ENCODE measurements at places on chromosomes 3 and 15.

DNA sequence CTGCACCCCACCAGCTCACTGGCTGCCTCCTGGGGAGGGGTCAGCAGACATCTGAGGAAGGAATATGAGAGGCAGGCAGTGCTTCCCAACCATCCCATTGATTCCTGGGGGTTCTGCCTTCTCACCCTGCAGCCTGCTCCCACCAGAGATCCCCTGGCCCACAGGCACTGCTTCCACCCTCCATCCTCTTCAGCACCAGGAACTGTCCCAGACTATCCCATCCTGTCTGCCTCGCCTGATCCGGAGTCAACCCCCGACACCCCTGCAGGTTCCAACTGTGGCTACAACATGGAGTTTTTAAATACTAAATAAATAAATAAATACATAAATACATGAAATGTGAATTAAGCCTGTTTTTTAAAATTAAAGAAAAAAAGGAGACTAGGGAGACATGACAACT, 43.6 kb downstream of the CACNA2D2 start:
- DNase-seq: no peak

GRCh38 chr3:45640091-45640507, 45.5 kb downstream of the LIMD1 start:
- no peak for DNase-seq

DNA sequence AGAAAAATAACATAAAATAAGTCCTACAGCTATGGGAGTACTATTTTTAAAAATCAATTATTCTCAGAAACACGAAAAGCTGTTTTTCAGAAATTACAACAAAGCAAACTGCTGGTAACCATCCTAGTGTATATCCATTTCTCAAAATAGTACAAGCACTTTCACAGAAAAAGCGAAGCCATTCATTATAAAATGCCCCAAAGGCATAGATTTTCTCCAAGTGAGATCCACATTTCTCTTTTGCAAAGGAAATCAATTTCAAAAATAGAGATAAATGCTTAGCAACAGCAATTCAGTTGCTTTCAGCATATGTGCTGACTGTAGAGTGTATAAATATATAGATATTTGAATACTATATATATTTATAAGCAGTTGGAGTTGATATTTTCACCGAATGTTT, 1266.3 kb downstream of the SI start:
- no peak for DNase-seq

GRCh38 chr15:66704019-66704802, 2.2 kb downstream of the SMAD6 start:
- no peak for DNase-seq

- no peak for DNase-seq
Measured at GRCh38 chr3:151838574-151839312, 24.8 kb downstream of the AADAC start.

DNA sequence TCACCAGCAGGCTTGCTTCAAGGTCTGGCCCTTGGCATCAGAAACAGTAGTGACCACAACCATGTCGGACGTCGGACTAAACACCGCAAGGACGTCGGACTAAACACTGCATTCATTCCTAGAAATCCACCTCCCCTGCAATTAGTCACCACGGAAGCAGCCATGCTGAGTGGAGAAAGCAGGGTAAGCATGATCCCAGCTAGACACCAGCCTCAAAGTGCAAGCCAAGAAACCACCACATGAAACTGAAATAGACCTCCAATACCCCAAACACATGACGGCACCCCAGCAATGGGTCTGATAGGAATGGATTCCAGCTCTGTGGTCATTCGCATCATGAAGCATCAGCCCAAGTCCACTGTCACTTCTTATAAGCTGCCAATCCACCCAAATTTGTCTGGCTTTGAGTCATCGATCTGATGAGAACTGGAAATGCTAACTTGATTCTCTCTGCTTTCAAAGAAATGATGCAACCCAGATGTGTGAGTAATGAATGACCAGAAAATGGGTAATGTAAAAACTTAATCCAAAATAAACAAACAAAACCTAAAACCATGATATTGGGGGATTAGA, 348.3 kb upstream of the TMCO5A start:
- DNase-seq: no peak

DNA sequence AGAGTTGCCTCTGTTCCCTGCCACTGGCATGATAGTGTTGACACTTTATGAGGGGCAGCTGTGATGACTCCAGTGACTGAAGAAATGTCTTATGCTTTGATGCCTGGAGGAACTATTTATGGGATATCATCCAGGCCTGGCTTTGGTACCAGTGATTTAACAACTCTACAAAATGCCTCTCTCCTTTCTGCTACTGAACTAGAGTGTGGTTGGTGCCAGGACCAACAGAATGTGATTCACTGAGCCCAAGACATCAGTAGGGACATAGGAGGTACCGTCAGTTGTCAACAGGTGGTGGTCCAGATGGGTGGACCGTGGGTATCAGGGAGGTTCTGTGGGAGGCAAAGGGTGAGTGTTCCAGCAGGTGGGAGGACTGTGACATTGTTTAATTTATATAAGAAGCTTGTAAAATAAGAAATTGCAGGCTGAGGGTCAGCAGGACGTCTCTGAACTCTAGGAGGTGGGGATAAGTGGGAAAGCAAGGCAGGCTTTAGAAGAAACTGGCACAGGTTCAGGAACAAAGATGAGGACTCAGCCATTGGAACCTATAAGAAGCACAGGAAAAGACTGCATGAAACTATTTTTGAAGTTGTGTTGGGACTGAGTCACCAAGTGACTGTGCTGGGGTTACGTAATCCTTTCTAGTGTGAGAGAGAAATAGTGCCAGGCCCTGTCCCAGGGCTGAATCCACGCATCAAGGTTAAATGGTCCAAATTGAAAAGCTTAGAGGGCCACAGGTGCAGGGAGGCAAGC, 28.5 kb upstream of the SLC7A14 start:
- no peak for DNase-seq

DNA sequence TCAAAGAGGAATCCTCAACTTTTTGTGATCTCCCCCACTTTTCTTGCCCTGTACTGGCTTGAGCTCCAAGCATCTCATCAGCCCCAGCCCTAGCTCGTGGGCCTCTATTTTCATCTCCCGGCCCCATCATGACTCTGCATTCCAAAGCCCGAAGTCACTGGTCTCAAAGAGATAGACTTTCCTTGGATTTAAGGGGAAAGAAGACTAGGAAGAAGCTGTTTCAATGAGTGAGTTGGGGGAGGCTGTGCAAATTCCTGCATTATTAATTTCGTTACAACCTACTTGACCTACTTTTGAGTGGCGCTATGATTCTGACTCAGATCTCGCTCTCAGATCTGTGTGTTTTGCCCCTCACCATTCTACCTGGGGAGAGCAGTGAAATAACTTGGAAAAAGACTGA, 266.6 kb upstream of the TBL1XR1 start:
- DNase-seq: no peak

DNA sequence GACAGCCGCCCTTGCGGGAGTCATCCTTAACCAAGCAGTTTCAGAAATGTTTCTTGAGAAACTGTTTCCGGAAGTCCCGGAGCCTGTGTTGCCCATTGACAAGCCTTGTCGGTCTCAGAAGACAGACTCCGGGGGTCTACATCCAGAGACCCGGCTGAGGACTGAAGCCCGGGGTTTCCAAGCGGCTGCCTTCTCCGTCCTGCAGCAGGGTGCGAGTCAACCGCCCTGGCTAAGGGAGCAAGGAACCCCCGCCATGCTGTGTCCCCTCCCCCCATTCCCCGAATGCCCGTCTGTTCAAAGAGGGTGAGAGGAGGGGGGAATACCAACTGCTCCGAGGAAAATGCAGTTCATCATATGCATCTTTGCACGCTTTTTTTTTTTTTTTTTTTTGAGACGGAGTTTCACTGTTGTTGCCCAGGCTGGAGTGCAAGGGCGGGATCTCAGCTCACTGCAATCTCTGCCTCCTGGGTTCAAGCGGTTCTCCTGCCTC, 61.6 kb downstream of the ATP1B3 start:
- DNase-seq: no peak

- DNase-seq: no peak
Measured at GRCh38 chr15:54208786-54209185, 230.5 kb downstream of the UNC13C start.

- no peak for DNase-seq
Measured at GRCh38 chr3:135618123-135618522, 347.4 kb upstream of the PPP2R3A start.

GRCh38 chr15:46039703-46040102, 404.9 kb downstream of the SQOR start:
- DNase-seq: no peak

GRCh38 chr15:80308002-80308401, 56.0 kb upstream of the CTXND1 start:
- no peak for DNase-seq

DNA sequence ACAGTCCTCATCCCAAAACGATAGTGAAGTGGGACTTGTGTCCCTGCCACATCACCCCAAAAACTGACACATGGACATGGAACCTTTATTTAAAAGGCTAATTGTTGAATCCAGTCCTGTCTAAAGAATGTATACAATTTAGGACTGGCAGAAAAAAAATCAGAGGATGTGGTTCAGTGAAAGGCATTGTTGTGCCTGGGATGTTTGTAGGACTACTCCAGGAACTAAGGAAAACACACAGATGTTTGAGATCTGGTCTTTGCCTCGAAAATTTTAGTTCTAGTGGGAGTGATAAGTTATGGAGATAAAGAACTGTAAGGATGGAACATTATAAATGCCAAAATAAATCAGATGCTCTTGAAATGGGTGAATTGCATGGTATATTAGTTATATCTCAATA, 27.2 kb downstream of the VGLL4 start:
- no peak for DNase-seq

- no peak for DNase-seq
Measured at GRCh38 chr15:29921130-29921601, 98.9 kb upstream of the TJP1 start.

DNA sequence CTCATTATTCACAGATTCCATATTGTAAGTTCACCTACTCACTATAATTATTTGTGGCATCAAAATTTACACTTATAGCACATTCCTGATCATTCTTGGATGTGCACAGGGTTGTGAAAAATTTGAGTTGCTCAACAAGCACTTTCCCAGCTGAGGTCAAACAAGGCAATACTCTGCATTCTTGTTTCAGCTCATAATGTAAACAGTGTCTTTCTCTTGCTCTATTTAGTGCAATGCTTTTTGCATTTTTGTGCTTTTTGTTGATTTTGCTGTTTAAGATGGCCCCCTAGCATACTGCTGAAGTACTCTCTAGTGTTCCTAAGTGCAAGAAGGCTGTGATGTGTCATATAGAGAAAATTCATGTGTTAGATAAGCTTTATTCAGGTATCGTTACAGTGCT, 66.7 kb upstream of the TNIK start:
- no peak for DNase-seq

DNA sequence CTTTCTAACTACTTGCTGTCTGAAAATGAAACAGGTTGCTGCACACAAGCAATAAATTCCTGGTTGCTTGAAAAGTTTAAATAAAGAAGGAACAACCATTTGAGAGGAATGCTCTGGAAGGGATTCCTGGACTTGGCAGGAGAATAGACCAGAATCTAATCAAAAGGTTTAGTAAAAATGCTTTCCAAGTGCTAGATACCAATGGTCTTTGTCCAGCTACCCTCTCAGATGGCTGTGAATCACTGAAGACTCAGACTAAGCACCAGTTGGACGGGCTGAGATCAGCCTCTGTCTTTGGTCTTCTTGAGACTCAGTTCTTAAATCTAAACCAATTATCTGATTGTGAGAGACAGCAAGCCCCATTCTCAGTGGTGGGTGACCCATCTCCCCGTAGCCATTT, 27.7 kb upstream of the LPP start:
- no peak for DNase-seq

DNA sequence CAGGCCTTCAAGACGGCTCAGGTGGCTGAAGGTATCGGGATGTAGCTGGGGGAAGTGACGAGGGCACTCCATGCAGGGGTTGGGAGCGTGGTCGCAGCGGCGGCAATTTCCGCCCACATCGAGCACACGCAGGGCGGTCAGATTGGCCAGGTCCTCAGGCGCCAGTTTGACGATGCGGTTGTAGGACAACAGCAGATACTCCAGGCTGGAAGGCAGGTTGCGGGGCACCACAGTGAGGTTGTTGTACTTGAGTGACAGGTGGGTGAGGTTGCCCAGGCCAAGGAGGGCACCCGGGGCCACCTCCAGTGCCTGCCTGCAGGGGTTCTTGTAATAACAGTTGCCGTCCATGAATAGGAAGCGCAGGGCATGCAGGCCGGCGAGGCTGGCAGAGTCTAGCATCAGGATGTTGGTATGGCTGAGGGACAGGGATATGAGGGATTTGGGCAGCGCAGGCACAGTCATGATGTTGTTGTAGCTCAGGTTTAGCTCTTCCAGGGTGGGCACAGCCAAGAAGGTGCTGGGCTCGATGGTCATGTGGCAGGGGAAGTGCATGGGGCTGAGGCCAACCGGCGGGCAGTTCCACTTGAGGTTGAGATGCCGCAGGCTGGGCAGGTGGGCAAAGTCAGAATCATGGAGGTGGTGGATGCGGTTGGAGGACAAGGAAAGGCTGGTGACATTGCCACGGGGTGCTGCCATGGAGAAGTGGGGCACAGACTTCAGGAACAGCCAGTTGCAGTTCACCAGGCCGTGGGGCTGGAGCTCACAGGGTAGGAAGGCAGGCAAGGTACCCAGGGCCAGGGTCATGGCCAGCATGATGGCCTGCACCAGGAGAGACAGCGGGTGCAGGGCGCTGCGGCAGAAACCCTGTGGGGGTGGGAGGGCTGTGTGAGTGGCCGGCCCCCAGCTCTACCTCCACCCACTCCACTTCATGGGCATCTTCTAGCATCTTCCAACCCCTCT, 1.7 kb downstream of the TLR9 start:
- no peak for DNase-seq

GRCh38 chr3:135038186-135038585, 243.1 kb downstream of the EPHB1 start:
- DNase-seq: no peak

- DNase-seq: no peak
Measured at GRCh38 chr15:44023176-44023575, 171.9 kb downstream of the FRMD5 start.

GRCh38 chr3:100311011-100311410, 23.5 kb upstream of the NIT2 start:
- DNase-seq: no peak

DNA sequence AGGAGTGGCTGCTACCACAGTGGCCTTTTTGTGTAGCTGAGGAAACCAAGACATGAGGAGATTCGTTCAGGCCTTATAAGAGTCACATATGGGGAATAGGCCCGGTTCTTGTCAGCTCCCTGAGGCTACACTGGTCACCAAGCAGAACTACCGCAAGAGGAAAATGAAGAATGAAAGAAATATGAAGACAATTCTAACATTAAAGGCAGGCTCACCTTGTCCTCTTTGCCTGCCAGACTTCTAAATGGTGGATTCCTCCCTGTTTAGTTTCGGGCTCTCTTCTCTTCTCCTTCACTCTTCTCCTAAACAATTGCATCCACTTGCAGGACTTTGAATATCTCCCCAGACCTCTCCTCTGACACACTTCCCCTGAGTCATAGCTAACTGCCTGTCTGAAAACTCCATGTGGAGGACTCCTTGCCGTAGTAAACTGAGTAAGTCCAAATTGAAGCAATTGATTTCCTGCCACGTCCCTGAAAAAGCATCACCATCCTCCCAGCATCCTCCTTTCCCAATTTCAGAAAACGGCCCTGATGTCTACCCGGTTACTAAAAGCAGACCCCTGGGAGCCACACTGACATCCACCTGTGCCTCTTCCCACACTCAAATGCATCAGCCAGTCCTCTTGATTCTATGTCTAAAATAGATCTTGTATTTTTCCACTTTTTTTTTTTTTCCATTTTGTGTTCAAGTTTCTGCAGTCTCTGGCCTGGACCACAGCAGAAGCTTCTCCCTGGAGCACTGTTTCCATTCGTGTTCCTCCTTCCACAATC, 30.3 kb upstream of the VEPH1 start:
- no peak for DNase-seq

- no peak for DNase-seq
Measured at GRCh38 chr3:18302517-18302916, 122.6 kb downstream of the SATB1 start.

Measured in stimulated activated CD8-positive, alpha-beta memory T cell treated with anti-CD3 and anti-CD28 coated beads, Interleukin-2, amount 100 ng/mL, for 48 hours (primary cell).